ENCODE measurements at places on chromosomes 3 and 15.

DNA sequence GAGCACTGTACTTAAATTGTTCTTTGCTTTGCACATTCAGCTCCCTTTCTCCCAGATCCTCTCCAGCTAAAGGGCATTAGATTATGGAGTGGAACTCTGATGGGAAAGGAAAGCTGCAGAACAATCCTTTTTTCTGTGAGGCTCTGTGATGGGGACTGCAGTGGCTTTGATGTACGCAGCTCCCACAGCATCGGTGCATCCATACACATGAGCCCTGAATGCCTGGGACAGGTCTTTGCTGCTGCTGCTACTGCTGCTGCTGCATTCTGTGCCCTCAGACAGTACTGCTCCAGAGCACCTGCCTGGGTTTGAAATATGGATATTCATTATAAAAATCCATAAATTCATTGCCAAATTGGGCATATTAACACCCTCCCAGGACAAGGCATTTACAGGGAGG, 164.4 kb downstream of the WDR76 start:
- DNase-seq = no peak

DNA sequence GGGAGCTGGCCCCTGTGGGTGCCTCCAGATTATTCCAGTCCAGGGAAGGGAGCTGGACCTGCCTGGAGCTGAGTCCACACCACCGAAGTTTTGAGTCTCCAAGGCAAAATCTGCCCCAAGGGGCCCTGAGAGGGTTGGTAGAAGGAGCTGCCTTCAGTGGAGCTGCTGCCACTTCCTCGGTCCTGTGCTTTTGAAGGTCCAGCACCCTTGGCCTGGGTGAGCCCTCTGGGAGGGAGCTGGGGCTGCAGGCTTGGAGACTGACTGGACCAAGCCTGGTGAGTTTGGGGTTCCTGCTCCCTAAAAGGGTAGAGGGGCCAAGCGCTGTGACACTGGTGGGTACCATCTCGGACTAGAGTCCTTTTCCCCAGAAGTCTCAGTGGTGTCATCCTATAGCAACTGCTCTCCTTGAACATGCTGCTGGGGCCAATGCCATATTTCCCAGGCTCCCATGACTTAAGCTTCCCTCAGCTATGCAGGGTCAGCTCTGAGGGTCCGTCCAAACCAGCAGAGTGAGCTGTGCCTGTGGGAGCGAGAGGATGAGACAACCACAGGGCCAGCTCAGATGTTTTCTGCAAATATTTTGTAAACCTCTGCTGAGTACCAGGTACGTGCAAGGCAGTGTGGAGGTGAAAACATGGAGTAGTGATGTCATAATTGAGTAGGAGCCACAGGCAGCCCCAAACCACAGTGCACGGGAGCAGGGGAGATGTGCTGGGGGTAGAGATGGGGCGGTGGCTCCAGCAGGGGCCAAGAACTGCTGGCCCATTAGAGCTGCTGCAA, 96.0 kb downstream of the ABHD5 start:
- no peak for DNase-seq

GRCh38 chr15:25900901-25901300, 37.8 kb upstream of the ATP10A start:
- DNase-seq = peak; percentile 22

- no peak for DNase-seq
These were observed 14.6 kb upstream of the DUSP7 start for GRCh38 chr3:52070724-52071621.

GRCh38 chr15:28978011-28978378, 92.2 kb downstream of the APBA2 start:
- no peak for DNase-seq

All from fibroblast of lung (primary cell).